ENCODE measurements at places on chromosomes 6 and 20.

DNA sequence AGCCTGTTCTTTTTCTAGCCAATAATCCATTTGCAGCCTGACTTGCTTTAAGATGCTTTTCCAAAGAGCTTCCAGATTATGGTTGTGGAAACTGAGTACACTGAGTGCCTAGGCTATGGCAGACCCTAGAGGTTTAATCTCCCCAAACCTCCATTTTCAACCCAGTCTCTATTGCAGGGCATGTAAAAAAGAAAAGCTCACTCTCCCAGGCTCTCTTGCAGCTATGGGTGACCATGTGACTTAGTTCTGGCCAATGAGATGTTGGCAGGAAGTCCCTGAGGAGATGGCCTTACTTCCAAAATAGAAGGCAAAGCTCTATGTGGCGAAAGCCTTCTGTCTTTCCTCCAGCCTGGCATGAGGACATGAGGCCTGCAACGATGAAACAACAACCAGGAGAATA is 3.8 kb downstream of the PDRG1 start:
- no peak for DNase-seq

GRCh38 chr6:158642097-158642601 is 2.4 kb downstream of the DYNLT1 start:
- no peak for DNase-seq

DNA sequence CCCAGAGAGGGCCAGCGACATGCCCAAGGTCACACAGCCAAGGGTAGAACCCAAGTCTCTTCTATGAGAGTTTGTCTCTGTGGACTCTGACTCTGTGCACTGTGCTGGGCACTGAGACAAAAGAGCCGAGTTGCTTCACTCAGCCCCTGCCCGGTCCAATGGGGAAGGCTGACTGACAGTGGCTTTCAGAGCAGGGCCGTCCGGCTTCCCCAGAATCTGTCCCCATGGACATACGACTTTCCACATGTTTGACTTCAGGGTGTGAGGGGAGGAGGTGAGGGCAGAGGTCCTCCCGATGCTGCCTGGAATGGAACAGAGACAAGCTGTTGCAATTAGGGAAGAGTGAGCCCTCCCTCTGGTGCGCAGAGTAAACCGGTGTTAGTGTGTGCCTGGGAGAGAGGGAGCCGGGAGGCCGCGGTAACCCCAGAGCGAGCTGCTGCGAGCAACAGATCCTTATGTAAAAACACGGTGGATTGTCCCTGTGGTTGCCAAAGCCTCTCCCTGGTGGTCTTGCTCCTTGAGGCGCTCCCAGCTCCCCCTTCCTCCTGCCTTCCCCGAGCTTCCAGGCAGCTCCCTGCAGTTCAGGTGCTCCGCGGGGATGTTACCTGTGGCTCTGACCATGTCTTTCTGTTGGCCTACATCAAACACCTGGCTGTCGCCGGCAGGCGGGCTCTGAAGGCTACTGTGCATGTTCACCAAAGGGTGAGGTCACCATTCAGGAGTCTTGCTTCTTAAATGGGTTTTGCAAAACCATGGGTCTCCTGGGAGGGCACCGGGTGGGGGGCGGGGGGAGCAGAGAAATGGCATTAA is 672 bp downstream of the SIRPA start:
- no peak for DNase-seq

DNA sequence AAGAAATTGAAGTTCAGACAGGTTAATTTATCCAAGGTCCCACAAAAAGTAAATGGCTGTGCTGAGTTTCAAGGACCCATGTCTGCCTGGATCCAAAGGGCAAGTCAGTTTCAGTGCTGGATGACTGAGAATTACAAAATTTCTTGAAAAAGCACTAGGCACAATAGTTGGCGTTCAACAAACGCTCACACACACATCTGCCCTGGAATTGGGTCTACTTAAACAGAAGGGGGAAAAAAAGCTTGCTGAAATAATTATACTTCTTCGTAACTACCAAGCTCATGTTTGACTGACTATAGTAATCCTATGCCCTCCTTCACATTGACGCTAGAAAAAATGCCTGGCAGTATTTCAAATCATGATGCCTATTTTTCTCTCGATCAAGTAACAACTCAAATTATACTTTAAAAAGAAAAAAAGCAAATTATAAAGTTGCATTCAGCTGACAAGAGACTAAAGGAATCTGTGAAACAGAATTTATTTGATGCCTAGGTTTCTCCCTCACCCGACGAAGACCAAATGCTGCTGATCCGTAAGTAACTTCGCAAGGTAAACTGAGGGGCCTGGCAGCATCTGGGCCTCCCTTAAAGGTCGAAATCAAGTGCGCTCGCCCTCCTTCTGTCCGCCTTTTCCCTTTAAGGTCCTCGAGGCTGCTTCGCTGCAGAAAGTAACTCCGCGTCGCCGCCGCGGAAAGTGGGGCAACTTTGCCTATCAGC is 650 bp upstream of the CD2AP start:
- no peak for DNase-seq

- DNase-seq: no peak
These were observed 80.9 kb downstream of the SESN1 start for GRCh38 chr6:109013656-109014305.

- DNase-seq: no peak
These were observed 541 bp upstream of the IL20RA start for GRCh38 chr6:137045222-137045789.

- no peak for DNase-seq
These were observed 13.6 kb upstream of the CEP85L start for GRCh38 chr6:118665011-118665410.

DNA sequence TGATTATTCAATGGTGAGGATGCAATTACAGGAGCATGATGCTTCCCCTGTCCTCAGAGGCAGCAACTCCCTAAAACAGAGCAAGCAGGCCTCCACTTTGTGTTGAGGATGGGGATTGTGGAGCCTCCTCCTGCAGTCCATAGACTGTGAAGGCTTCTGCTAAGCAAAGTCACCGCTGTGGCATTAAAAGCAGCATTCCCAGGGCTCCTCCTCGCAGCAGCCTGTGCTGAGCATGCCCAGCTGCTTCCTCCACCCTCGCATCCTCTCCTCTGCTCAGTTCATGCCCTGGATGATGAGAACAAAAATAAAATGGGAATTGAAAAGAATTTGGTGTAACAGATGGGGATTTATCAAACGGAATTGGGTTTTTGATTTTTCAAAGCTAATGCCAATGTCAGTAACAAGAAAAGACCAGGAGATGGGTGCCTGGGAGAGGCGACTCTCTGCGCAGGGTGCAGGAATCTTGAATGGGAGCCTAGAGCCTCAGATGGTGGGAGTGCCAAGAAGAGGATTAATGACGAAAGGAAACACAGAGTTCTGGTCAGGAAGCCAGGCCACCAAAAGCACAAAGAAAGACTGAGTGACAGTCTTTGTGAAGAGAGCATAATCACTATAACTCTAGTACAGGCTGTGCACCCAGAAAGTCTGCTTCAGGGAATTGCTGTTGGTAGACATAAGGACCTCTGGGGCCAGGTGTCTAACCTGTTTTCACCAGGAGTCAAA is 347.6 kb downstream of the TPBG start:
- no peak for DNase-seq

DNA sequence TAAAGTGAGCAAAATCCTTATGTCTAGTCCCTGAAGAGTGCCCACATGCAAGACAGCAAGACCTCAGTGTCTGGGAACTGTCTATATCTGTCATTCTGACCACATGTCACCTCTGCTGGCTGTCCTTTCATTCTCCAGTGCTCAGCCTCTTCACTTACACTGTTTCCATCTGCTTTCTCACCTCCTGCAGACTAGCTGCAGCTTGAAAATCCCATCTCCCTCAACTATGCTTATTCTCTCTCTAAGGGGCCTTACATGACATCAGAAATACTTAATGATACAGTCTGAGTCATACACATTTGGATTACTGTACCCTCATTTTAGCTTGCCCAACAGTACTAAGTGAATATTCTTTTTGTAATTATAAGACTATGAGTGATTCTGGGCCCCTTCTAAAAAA is 587.8 kb downstream of the EPM2A start:
- no peak for DNase-seq

DNA sequence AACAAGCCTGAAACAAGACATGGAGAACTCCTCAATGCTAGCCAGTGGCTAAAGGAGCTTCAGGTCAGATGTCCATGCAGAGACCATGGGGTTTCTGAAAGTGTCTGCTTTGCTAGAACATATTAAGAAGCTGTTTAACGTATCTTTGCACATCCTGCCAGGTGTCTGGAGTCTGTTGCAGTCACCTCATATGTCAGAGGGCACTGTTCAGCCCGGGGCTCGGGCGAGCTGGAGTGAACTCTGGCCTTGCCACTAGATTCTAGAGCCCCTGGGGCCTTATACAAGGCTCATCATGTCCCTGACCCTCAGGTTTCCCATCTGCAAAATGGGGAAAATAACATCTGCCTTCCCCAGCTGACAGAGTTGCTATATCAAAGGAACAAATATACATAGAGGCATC is 59.0 kb downstream of the PRDM1 start:
- DNase-seq: no peak

GRCh38 chr6:26103141-26103769 is 16.0 kb downstream of the HFE start:
- DNase-seq: no peak

- DNase-seq: no peak
These were observed 79.5 kb upstream of the PREP start for GRCh38 chr6:105482227-105482844.

GRCh38 chr20:478949-479429 is 16.7 kb upstream of the TBC1D20 start:
- no peak for DNase-seq

DNA sequence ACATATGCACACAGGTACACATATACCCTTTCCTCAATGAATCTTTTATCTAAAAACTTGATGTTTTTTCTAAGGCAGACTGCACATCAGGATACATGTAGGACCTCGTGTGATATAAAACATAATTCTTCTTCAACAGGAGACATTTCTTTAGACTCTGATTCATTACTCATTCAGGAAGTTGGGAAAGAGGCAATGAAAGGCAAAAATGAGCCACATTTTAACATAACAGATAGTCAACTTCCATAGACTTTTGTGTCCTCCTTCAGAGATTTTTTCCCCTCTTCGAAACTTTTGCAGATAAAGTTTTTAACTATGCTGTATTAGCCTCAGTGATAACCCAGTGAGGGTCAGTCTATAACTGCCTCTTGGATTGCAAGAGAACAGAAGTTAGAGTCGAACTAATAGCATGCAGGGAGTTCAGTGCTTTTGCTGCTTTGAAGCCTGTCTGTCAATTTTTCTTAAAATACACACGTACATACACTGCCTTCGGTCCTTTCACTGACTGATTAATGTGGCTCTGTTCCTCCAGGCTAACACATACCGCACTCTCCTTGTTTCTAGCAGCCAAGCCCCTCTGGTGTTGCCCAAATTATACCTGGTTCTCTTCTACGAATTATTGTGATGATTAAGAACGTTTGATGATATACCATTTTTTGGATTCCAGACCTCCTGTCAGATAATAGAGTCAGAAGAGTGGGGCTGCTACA is 562.5 kb upstream of the MAP3K7 start:
- no peak for DNase-seq

DNA sequence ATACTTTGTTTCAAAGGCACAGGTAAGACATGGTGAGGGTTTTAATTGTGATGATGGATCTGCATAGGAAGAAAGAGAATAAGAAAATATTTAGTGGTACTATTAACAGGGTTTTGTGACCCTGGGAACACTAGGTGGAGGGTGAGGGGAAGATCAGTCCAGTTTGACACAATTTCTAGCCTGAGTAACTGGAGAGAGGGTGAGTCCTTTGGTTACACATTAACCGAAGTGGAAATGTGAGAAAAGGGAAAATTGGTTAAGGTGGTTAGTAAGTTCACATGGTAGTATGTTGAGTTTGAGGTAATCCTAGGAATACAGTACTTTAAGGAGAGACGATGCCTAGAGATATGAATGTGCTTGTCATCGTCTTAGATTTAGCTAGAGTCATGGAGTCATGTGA is 54.8 kb upstream of the POU3F2 start:
- DNase-seq: no peak

GRCh38 chr6:101181006-101181405 is 212.5 kb upstream of the GRIK2 start:
- DNase-seq: no peak

GRCh38 chr20:59688356-59688755 is 84.0 kb downstream of the PHACTR3 start:
- DNase-seq: no peak

GRCh38 chr20:51489611-51490010 is 52.9 kb downstream of the NFATC2 start:
- DNase-seq: no peak

DNA sequence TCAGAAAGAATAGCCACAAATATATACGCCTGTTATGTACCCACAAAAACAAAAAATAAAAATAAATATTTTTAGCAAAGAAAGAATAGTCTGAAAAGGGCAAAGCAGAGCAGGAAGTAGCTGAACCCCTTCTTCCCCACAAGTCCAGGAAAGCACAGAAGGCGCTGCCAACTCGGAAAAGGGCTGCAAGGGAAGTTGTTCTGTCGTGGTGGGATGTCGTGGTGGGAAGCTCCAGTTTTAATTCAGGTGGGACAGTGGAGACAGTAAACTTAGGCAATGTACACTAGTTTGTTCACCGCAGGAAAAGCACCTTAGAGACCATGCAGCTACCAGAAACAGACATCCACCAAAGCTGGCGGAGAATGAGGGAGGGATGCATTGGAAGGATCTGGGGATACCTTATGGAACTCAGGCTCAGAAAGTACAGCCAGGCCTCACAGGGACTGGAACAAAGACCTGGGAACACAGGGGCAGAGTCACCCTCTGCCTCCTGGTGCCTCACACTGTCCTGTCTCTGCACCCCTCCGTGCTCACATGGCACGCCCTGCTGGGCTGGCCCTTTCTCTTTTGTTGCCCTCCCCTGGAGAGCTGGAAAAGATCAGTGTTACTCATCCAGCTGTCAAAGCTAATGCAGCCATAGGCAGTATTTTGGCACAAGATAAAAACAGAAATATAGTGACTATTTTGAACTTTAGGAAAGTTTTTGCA is 3.3 kb upstream of the APMAP start:
- DNase-seq: no peak

- no peak for DNase-seq
These were observed 19.4 kb downstream of the SYNDIG1 start for GRCh38 chr20:24488800-24489175.

DNA sequence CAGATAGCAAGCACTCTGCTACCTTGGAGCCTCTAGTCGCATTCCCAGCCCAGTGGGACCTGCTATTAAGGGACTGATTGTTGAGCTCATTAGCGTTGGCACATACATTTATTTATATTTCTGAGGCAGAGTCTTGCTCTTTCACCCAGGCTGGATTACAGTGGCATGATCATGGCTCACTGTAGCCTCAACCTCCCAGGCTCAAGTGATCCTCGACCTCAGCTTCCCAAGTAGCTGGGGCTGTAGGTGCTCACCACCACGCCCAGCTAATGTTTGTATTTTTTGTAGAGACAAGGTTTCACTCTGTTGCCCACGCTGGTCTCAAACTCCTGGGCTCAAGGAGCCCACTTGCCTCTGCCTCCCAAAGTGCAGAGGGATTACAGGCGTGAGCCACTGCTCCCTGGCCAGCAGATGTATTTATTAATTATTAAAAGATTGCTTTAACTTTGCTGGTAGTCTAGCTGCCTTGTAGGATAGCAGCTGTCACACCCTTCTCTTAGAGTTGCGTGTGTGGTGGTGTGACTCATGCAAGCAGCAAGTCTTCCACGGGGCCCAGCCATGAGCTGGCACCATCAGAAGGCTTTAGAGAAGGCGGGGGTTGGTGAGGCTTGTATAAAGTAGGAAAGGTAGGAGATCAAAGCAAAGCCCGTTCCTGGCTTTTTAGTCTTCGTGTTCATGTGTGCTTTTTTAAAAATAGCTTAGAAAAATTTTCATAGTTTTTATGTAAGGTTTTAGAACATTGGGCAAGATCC is 16.5 kb downstream of the ACTR5 start:
- peak; percentile 21 for DNase-seq

Data from stimulated activated CD8-positive, alpha-beta memory T cell treated with anti-CD3 and anti-CD28 coated beads, Interleukin-2, amount 100 ng/mL, for 48 hours (primary cell).